ENCODE measurements at places on chromosomes 13 and 19.

GRCh38 chr13:103517768-103518102, 451.5 kb upstream of the SLC10A2 start:
- DNase-seq, result no peak

GRCh38 chr13:113500530-113501265, 10.2 kb upstream of the DCUN1D2 start:
- no peak for DNase-seq

- no peak for DNase-seq
Observed at GRCh38 chr13:40351537-40352379, 314.7 kb downstream of the FOXO1 start.

DNA sequence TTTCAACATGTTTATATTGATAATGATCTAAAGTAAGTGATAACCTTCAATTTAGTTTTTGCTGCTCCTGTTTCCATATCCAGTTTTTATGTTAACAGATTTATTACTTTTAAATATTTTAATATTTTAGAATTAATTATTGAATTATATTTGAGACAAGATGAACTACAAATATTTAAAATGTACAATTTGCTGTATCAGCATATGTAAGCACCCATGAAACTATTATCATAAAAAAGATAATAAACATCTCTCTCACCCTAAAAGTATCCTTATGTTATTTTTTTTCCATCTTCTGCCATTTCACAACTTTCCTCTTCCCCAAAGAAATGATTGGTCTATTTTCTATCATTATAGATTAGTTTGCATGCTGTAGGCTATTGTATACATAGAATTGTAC, 1426.6 kb upstream of the PRR20A start:
- no peak for DNase-seq

- DNase-seq, result peak; percentile 67
Observed at GRCh38 chr19:35986664-35987570, 8.1 kb upstream of the SDHAF1 start.

DNA sequence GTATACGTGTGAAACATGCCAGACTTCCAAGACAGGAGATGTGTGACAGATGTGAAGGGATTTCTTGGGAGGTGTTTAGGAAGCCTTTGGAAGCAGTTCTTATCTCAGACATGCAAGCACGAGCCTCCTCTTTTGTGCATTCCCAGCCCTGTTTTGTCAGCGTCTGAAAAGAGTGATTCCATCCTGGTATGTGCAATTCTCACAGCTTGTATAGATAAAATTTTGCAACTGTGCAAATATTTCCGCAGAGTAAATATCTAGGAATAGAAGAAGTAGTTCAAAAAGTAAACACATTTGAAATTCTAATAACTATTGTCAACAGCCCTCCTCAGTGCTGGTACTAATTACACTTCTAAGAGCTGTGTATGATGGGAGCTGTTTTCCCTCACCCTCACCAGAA, 72.3 kb upstream of the C1QTNF9B start:
- DNase-seq, result no peak

- DNase-seq, result no peak
Observed at GRCh38 chr19:46697204-46697960, 19.5 kb downstream of the PRKD2 start.

DNA sequence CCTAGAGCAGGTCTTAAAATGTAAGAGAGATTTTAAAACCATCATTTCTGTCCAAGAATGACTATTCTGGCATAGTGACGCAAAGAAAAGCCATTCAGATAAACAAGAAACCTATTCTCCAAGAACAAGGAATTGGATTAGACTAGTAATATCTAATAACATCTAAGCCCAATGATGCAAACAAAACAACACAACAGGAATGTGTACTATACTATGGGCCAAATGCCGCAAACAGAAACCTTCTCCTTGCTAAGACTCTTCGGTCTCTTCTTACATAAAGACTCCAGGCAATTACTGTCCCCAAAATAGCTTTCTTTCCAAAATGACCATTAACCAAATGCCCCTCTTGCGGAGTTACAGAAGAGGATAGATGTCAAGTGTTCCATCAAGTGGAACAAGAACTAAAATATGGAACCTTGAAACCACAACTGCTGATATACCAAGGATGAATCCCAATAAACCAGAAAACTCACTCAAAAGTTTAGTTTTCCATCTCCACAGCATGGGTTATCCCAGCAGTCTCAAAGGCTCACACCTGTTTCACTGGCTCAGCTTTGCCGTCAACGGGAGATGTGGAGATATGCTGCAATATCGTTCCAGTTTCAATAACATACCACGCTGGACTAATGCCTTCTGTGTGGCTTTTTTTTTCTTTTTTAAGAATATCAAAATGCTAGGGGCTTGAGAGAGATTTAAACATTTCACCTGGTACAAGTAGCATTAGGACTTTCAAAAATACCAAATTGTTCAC, 76.2 kb downstream of the FOXO1 start:
- no peak for DNase-seq

GRCh38 chr13:29884671-29885430, 34.4 kb upstream of the UBL3 start:
- DNase-seq, result no peak

GRCh38 chr19:31313291-31314030, 35.8 kb downstream of the TSHZ3 start:
- no peak for DNase-seq

DNA sequence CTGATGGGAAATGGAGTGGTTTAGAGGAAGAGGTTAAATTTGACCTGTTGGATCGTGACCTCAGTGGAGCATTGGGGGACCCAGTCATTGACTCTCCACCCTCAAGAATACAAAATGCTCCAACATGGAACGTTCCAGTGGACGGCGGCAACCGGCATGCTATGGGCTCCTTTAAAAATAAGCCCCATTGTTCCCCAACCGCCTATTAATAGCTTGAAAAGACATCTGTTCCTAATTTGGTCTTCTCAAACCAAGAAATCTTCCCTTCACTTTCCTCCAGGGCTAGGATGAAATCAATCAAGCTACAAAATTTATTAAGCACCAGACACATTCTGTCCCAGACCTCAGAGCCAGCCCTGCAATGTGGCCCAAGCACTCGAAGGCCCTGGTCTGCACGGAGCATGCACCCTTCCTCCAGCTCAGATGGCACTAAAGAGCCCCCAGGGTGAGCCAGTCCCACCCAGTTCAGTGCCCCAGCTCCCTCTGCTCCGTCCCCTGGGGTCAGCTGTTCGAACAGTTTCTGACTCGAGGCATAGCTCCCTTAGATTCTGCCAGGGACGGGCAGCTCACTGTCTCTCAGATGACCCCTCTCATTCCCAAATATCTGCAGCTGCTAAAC, 22.5 kb upstream of the VSTM2B start:
- no peak for DNase-seq

GRCh38 chr13:99075268-99076191, 97.7 kb upstream of the DOCK9 start:
- no peak for DNase-seq

DNA sequence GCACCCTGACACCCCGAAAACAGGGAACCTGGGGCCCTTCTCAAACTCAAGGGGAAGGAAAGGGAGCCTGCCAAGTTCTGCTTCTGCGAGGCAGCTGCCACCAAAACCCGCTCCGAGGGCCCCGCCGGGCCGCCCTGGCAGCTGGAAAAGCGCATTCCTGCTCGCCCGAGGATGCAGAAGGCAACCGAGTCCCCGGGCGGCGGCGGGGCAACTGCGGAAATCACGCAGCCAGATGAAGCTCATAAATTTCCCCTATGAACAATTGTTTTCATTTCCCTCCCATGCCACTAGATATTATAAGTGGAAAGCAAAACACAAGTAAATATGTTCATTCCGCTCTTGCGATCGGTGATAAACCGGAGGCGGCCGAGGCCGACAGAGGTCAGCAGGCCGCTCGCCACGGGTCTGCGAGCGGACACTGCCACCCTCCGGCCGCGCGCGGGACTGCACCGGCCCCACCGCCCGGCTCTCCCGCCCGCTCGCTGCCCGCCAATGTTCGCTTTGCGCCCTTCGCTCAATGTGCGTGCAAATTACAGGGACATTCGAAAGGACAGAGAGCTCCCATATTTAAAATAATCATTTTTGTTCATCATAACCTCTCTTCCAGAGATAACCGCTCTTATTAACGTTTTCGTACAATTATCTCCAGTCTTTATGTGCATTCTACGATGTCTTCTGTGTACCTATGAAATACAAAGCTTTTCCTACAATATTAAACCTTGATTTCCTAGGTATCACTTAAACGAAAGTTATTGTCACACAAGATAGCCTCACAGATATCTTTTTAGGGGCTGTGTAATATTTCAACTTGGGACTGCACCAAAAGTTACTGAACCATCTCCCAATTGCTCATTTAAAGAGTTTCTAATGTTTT, 120.8 kb upstream of the ZNF507 start:
- peak; percentile 5 for DNase-seq

DNA sequence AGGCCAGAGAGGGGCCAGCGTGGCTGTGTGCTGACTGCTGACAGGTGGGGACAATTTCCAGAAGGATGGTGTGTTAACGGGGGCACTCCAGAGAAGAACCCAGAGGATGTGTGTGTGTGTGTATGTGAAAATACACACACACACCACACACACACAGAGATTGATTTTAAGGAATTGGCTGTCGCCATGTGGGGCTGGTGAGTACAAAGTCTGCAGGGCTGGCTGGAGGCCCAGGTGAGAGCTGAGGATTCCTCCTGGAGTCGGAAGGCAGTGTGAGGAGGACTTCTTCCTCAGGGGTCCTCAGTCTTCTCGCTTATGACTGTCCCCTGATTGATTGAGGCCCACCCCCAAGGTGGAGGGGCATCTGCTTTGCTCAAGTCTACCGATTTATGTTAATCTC, 7.6 kb upstream of the GJB6 start:
- no peak for DNase-seq

GRCh38 chr13:34862311-34862710, 79.8 kb upstream of the NBEA start:
- DNase-seq, result no peak

DNA sequence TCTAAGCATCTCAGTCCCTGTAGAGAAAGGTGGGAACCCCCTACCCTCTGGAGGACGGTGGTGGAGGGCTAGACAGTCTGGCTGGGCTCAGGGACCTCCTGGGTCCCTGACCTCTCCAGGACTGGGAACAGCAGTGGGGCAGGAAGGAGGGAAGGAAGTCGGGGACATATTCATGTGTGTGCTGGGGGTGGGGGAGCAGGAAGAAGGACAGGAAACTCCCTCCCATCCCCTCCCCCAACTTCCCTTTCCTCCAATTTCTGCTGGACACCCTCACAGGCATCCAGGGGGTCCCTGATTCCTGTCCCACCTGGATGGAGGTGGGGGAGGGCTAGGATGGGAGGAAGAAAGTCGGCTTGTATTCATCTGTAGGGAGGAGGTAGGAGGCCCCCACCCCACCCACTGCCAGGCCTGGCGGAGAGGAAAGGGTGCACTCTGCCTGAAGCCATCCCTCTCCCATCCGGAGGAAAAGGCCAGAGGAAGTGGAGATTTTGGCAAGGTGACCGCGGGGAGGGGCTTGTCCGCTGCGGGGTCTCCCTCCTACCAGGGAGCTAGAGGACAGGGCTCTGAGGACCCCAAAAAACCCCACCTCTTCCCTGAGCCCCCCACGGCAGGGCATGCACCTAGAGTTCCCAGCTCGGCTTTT, 2.3 kb downstream of the NOVA2 start:
- DNase-seq, result no peak

- no peak for DNase-seq
Observed at GRCh38 chr19:16315825-16316505, 8.7 kb upstream of the KLF2 start.

DNA sequence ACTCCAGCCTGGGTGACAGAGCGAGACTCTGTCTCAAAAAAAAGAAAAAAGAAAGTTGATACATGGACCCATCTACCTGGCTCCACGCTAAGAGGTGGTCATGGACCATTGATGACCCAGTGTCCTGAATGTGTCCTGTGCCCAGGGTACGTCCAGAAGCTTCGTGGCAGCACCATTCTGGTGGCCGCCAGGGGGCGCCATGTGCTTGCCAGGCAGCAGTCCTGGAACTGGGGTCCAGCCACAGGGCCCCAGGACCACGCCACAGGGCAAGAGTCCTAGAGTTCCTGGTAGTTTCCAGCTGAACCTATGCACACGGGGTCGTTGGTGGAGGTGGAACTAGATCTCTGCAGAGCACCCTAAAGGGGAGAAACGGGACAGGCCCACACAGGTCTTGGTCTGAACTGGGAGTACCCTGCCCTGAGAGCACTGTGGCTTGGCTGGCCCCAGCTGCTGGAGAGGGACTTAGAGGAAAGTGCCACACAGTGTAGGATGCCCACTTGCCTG, 19.9 kb upstream of the FBXO27 start:
- no peak for DNase-seq

DNA sequence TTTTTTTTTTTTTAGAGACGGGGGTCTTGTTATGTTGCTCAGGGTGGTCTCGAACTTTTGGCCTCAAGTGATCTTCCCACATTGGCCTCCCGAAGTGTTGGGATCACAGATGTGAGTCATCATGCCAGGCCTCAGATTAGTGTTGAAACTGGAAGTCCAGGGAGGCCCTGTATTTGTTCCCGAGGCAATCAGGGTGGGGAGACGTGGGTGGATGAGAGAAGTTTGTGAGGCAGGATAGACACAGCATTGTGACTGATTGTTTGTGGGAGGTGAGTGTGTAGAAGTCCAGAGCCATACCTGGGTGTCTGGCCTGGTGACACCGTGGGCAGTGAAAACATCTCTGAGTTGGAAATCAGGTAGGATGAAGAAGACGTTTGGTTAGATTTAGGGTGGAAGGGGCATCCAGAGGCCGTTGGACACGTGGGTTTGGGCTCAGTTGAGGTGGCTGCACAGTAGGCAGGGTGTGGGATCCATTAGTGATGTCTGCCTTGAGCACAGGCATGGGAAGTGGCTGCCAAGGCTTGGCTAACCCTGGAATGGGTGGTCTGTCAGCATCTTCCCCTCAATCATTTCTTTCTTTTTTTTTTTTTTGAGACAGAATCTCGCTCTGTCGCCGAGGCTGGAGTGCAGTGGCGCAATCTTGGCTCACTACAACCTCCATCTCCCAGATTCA, 12.4 kb downstream of the RTN2 start:
- no peak for DNase-seq

DNA sequence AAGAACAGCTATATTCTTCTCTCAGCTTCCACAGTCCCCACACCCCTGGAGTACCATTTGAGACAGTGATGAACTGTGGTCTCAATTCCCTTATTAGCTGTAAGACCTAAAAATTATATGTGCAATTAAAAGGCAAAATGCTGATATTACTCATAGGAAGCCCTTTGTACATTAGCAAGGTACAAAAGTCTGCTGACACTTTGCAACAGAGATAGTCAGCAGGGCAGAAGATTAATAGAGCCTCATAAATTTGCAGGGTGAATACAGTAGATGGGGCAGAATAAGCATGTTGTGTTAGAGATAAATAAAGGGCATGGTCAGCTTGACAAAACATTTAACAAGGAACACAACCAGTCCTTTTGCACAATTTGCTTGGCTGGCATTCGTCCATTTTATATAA, 210.0 kb upstream of the OBI1 start:
- no peak for DNase-seq

- DNase-seq, result no peak
Observed at GRCh38 chr13:37729876-37730275, 131.3 kb upstream of the POSTN start.

GRCh38 chr19:18390065-18390907, 4.3 kb downstream of the GDF15 start:
- peak; percentile 62 for DNase-seq

DNA sequence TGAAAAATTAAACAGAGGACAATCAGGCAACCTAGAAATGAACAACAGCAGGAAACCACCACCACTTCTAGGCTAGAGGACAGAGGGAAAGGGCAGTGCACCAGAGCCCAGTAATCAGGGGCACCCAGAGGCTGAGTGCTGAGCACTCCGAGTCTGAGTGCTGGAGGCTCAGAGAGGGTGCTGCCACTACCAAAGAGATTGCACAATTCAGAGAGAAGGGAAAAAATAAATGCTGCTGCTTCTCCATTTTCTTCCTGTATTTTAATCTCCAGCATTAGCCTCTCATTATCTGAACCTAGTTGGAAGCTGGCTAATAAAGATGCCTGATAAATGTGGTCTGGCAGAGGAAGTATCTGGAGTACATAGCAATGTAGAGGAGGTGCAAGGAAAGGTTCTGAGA, 11.8 kb upstream of the ZNF175 start:
- no peak for DNase-seq
